ENCODE measurements at places on chromosomes 12 and 14.

DNA sequence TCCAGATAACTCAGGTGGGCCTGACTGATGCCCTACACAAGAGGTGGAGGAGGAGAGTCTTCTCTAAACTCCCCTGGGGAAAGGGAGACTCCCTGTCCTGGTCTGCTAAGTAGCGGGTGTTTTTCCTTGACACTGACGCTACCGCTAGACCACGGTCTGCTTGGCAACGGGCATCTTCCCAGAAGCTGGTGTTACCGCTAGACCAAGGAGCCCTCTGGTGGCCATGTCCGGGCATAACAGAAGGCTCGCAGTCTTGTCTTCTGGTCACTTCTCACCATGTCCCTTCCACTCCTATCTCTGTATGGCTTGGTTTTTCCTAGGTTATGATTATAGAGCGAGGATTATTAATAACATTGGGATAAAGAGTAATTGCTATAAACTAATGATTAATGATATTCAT, 965.5 kb downstream of the TMEM121 start:
- DNase-seq, result no peak

DNA sequence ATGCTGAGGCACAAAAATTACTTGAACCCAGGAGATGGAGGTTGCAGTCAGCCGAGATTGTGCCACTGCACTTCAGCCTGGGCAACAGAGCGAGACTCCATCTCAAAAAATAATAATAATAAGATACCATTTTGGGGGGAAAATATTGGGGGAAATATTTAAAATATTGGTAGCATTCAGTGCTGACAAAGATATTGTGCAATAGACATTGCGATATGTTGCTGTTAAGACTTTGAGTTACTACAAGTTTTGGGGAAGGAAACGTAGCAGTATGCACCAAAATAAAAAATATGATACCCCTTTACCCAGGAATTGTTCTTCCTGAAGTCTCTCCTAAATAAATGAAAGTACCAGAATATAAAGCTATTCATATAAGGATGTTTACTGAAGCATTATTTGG, 37.7 kb upstream of the MYBPC1 start:
- no peak for DNase-seq

DNA sequence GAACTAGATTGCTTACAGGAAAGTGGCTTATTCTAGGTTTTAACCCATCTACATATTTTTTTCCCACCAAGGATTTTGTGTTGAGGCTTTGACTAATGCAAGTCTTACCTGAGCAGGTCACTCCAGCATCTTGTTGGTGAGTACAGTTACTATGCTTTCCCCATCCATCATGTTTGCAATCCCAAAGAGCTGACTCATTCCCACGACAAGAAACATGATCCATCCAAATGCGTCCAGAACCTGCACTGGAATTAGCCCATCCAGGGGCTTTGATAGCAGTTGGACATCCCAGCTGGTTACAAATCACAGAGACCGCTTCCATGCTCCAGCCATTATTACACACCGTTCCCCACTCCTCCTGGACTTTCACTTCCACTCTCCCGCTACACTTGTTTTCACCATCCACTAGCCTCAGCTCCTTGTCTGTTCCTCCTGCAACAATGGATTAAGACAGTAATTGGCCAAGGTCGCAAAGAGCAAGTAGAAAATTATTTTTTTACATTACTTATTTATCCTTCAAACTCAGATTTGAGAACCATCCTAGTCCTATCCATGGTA, 2.5 kb downstream of the CD163 start:
- no peak for DNase-seq

DNA sequence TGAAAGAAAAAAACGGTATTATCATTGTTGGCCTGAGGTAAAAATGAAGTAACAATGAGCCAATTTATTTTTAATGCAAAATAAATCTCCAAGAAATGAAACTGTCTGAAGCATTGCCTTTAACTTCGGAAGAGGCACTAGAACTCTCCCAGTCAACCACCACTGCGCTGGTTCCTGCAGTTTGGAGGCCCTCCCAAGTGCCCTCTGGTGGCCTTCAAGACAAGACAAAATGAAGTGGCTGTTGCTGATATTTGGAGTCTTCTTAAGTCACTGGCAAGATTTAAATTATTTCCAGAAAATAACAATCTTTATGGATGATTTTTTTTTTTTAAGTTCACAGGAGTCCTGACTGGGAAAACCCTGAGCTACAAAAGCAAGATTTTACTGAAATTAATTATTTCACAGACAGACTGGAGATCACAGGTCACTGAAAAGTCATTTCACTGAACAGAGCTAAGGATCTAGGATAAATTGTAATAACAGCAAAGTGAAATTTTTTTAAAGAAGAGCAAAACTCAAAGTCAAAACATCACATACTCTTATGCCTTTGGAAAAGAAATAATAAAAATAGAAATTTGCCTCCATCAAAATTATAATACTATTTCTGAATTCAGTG, 58.2 kb downstream of the DICER1 start:
- DNase-seq, result peak; percentile 74

GRCh38 chr12:114704096-114704495, 20.1 kb upstream of the TBX3 start:
- DNase-seq, result no peak

- DNase-seq, result no peak
Measured at GRCh38 chr12:85352016-85352415, 72.0 kb downstream of the ALX1 start.

- no peak for DNase-seq
Measured at GRCh38 chr14:103243764-103244737, 90.0 kb upstream of the EIF5 start.

GRCh38 chr14:37150414-37150813, 22.0 kb downstream of the SLC25A21 start:
- DNase-seq, result peak; percentile 79

DNA sequence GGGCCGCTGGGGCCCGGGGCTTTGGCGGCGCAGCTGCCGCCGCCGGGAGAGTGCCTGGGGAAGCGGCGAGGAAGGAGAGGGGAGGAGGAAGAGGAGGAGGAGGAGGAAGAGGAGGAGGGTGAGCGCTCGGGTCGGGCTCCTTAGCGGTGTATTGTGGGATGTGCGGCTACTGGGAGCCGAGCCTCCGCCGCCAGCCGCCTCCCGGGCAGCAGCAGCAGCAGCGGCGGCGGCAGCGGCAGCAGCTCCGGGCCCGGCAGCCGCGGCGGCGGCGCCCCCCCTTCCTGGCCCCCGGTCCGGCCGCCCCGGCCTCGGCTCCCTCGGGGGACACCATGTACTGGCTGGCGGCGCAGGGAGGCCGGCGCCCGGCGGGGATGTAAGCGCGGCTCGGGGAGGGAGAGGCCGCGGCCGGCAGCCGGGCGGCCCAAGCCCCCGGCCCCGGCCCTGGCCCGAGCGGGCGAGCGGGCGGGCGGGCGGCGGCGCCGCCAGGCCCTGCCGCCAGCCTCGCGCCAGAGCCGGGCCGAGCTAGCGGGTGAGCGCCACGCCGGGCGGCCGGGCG, at the start of gene SETD1B:
Gene SETD1B (plus strand): TSS at position 149 of the 556 bp plus-strand sequence. CDS start 729 bp downstream, outside the sequence.
- DNase-seq, result peak; percentile 74

GRCh38 chr14:104224506-104225277, 86.3 kb downstream of the KIF26A start:
- peak; percentile 20 for DNase-seq

DNA sequence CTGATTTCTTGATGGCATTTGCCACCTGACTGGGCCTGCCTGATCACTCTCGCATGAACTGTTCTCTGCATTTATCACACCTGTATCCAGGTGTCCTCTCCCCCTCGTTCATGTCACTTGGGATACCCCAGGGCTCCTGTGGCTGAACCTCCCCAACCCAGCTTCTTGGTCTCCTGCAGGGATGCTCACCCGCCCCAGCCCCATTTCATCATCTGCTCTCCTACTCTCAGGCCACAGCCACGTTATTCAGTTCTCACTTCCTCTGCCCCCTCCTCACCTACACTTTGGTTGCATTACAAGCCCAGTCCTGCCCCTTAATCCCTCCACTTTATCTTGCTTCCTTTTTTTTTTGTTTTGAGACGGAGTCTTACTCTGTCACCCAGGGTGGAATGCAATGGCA, 35.5 kb downstream of the TMBIM6 start:
- no peak for DNase-seq

DNA sequence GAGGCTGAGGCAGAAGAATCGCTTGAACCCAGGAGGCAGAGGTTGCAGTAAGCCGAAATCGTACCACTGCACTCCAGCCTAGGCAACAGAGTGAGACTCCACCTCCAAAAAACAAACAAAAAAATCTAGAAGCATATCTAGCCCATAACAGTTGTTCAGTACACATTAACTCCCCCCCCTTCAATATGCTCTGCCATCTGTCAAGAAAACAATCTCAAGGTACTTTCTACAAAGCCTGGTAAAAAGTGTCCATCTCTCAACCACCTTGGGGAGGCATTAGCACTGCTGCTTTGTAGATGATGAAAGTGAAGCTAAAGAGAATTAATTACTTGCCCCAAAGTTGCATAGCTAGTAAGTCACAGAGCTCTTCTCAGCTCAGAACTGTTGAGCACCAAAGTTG, 24.9 kb downstream of the LGALS3 start:
- DNase-seq, result no peak

DNA sequence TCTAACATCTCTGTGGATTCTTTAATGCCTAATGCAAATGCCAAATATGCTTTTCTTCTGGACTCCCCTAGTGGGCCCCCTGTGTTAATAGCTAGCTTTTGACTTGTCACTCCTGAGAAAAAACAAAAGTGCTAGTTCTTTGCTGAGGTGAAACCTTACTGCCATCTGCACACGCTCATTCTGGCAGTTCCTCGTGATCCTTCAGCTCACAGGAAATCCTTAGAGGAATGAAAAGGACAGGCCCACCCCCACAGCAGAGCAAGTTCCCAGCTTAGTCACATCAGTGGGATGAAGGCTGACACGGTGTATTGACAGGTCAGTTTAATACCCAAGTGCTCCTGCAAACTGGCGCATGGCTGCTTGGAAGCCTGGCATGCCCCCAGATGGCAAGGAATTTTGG, 165.1 kb upstream of the ATP2B1 start:
- no peak for DNase-seq

DNA sequence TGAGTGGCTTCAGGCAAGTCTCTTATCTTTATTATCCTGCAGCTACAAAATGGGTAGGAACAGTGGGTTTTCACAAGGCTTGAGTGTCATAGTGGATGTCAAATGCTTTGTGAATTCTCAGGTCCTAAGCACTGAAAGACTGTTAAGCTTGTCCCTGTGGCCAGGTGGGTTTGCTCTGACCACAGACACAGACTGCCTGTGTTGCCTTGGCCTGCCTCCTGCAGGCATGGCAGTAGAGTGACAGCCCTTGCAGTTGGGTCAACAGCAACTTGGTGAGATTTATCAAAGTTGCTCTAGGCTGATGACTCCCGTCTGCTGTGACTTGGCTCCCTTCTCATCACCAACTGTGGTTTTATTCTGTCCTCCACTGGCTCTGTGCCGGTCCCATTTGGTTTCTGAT, 520.0 kb upstream of the CCDC196 start:
- no peak for DNase-seq

DNA sequence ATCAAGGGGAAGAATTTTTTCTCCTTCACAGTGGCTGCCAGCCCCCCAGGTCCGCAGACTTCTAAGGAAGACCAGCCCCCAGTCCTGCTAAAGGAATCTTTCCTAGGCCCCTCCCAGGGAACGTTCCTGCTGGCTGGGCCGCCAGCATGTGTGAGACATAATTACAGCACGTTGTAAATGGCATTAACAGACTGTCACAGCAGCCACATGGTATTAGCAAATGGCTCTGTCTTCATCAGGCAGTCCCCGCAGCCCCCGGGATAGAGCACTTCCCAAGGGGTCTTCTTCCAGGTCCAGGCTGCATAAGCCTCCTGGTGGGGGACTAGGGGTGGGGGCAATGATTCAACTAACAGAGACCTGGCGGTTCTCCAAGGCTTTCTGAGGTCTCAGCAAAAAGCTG, 34.9 kb upstream of the FAM222A start:
- DNase-seq, result peak; percentile 62

DNA sequence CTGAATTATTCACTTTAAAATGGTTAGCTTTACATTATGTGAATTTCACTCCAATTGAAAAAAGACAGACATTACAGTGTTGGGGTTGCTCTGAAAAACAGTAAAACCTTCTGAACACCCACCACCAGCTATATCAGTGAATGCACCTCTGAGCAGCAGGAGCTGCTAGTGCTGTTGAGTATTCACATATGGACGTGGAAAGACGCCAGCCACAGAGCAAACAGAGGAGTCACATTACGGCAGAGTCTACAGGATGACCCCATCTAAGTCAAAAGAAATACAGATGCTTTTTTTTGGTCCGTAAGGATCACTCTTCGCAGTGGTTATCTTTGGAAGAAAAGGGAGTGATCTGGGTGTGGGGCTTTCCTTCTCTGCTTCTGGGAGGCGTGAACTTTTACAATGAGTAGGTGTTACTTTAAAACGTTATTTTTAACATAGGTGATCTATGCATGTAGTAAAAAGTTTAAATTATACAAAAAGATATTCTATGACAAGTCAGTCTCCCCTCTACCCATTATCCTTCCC, 4.5 kb downstream of the HVCN1 start:
- DNase-seq, result no peak

- no peak for DNase-seq
Measured at GRCh38 chr14:68856572-68856971, 63.7 kb upstream of the ZFP36L1 start.

- DNase-seq, result no peak
Measured at GRCh38 chr14:80456209-80456608, 244.9 kb upstream of the DIO2 start.

DNA sequence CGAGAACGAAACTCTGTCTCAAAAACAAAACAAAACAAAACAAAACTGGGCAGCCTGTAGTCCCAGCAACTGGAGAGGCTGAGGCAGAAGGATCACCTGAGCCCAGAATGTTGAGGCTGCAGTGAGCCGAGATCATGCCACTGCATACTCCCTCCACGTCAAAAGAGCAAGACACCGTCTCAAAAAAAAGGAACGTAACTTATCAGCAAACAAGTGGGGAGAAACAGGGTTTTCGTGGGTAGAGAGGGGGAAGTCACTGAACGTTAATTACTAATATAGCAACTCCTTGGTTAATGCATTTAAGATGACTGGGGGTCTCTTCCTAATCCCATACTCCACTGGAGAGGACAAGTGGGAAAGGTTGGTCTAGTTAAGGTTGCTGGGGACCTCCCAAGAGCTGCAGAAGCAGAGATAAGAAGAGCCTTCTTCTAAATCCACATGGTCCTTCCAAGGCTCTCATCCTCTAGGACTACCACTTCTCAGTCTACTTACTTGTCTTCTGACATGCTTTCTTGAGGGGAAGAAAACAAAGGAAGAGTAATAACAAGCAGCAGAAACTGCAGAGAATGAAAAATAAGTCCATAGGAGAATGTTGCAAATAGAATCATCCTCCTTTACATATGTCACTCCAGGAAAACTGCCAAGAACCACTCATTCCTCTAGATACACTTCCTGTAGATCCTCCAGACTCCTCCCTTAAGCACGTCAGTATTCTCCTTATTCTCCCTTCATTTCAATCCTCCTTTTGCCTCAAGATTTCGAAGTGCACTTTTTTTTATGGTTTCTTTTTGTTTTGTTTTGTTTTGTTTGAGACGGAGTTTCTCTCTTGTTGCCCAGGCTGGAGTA, 5.8 kb downstream of the NUMB start:
- no peak for DNase-seq

DNA sequence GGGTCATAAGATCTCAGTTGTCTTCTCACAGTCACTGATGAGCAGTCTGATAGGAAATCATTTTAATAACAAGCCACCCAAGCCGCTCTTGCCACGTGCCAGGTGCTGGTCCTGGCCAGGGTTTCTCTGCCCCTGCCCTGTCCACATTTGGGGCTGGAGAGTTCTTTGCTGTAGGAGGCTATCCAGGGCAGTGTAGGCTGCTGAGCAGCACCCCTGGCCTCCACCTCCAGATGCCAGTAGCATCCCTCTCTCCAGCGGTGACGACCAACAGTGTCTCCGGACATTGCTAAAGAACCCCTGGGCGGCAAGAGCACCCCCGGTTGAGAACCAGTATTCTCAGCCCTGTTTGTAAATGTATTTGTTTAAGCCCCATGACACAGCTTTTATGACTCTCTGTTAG, 243.7 kb downstream of the GLT1D1 start:
- DNase-seq, result no peak

GRCh38 chr12:47714826-47715386, 9.1 kb upstream of the RPAP3 start:
- no peak for DNase-seq

Measured in NCI-H1417 (cell line).